ENCODE measurements at places on chromosomes 12 and 14.

DNA sequence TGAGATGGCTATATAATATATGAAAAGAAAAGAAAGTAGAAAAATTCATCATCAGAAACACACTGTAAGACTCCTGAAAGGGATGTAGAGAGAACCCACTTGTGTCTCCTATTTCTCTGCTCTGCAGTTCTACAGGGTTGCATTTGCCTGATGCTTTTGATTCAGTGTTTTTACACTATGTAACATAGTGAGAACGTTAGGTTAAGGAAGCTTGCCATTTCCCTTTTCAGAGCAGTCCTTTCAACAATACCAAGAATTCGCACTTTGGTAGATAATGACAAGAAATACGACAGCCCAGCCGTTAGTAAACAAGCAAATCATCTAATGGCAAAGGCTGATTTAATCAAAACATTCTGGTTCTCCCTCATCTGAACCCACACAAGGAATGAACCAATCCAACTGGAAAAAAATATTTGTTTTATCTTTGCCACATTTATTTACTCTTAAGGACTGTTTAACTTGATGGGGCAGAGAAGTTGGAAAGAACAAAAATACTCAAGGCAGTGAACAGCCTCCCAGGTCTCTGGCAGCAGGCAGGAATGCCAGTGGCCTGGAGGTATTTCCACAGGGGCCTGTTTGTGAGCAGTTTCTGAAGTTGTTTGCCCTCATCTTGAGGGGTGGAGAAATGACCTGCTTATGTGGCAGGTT, 30.8 kb upstream of the SOCS2 start:
- no peak for DNase-seq

DNA sequence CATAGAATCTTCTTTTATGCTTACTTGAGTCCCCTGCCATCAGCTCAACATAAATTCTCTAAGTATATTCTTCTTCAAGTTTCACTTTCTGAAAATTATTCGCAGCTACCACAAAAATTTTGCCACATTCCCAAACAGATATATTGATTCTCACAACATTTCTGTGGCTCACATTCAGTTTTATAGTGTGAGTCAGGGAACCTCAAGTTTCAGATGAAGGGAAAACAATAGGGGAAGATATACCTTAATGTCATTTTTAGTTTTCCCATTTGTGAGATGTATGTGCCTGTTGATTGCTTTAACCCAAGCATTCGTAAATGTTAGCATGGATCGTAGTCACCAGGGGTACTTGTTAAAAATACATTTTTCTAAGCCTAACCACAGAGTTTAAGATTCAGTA, 465.8 kb downstream of the CCER1 start:
- DNase-seq: no peak

- no peak for DNase-seq
These were observed 92.4 kb downstream of the TMTC1 start for GRCh38 chr12:29691161-29691854.

GRCh38 chr12:68222326-68222725, 3.3 kb downstream of the IL26 start:
- peak; percentile 5 for DNase-seq

DNA sequence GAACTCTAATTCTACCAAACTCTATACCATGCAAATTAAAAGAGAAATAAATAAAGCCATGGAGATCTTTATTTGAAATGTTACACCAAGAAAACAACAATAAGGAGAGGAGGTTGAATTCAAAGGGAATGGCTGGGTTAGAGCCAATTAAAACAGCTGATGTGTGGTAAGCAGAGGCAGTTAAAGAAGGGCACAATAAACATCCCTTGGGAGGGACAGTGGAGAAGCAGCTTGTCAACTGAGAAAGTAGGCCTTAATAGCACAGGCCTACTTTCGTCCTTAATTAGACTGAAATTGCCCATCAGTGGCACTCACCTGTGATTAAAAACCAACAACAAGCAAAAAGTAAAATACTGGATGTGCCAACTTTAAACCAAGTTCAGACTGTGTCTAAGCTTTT, 16.3 kb upstream of the NAV3 start:
- no peak for DNase-seq

DNA sequence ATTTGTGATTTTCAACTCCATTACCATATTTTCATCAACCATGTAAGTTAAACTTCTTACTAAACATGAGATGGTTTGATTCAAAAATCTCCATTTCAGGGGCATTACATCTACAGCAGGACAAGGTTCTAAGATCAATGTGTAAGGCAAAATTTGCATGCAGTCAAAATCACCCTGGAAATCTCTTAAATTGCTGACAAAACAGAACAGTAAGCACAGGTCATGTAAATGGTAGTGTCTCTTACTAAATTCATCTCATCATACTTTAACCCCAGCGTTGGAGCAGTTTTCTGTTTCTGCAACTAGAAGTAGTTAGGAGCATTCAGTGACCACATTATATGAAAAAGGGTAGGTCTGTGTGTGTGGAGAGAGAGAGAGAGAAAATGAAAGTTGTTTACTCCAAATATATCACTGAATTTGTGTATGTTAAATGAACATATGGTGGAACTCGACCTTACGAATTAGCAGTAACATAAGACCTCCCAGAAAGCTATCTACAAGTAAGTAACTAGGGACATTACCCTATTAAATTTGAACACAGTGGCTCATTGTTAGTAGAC, 227.5 kb downstream of the SSPN start:
- DNase-seq: no peak

DNA sequence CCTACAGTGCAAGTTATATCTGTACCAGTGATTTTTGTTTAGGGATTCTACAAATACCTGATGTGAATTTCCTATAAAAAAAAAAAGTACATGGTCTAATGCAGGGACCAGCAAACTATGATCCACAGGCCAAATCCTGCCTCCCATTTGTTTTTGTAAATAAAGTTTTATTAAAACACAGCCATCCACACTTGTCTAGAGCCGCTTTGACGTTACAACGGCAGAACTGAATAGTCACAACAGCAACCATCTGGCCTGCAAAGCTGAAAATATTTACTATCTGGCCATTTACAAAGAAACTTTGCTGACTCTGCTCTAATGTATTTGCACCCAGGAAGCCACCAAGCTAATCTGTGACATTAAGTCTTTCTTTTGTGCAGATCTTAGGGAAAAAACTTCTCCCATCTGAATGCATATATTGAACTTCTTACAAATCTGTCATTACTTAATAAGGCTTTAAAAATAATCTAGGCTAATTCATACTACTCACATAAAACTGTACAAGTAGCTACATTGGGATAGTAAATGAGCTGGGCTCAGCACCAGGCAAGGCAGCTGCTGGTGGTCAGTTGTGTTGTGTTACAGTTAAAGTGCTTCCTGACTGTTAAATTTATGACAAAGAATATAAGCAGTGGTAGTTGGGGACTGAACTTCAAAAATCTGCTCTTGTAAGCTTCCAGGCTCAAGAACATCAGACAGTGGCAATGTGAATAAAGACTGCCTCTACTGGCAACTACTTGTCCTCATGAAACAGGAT, 303.3 kb downstream of the MED13L start:
- no peak for DNase-seq

GRCh38 chr12:132746613-132747012, 15.0 kb downstream of the ANKLE2 start:
- DNase-seq: no peak

GRCh38 chr12:4477129-4477528, 31.5 kb upstream of the FGF6 start:
- no peak for DNase-seq

DNA sequence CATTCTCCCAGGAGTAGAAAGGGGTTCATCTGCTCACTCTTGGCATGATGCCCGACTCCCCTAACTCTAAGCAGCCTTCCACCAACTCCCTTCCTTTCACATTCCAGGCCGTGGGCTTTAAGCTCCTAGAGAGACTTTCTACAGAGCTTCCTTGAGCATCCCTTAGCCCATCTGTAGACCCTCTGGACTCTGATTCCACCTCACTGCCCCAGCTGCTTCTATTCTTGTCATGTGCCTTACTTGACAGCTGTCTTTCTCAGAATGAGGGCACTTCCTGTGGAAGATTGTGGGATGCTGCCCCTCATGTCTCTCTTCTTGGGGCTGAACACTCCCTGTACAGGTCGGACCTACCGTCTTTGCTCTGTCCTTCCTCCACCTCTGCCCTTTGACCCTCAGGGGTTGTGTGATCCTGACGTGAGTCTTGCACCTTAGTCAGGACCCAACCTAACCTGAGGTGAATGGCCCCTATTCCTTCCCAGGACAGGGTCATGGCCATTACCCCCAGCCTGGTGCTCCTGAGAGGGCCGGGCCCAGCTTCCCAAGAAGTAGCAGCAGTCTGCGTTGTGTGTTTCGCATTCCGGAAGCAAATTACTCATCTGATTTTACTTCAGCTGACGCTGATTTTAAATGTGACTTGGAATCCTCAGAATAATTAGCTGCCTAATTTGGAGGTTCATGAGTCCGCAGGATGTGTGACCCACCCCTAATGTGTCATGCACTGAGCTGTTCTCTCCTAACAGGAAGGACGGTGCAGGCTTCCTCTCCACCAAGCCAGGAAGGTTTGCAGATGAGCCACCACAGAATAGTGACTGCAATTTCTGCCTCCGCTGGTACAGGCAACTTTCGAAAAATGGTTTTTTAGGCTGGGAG, 2.7 kb upstream of the GALNT6 start:
- DNase-seq: peak; percentile 79

DNA sequence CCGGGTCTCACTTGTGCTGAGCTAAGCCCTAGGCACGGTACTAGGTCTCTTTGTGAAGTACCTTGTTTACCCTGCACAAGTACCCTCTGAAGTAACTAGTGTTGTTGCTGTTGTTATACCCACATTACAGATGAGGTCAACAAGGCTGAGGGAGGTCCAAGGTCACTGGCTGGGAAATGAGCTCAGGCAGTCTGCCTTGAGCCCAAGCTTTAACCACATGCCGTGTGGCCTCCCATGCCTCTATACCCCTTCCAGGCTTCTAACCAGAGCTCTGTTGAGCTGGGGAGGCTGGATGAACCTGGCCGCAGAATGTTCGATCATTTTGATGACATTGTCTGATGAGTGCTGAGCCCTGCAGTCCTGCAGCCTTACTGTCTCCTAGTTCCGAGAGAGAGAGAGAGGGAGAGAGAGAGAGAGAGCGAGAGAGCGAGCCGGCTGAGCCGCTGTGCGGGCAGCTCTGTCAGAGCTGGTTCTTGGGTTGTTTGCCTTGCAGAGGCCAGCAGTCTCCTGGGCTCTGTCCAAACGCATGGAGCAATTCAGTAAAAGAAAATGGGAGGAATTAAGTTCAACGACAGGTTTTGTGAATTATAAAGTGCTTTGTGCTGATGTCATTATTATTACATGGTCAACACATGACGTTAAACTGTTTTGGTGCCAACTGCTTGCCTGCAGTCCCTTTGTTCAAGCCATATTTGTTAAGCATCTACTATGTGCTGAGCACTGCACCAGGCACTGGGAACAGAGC, 13.1 kb downstream of the JDP2 start:
- DNase-seq: no peak

- DNase-seq: no peak
These were observed 9.7 kb downstream of the PACS2 start for GRCh38 chr14:105324080-105324778.

GRCh38 chr14:21780429-21781084, 106.9 kb upstream of the OR4E1 start:
- no peak for DNase-seq

- DNase-seq: peak; percentile 45
These were observed 58.2 kb downstream of the DICER1 start for GRCh38 chr14:95098984-95099599.

GRCh38 chr14:38960946-38961531, 142.0 kb downstream of the SEC23A start:
- DNase-seq: no peak

DNA sequence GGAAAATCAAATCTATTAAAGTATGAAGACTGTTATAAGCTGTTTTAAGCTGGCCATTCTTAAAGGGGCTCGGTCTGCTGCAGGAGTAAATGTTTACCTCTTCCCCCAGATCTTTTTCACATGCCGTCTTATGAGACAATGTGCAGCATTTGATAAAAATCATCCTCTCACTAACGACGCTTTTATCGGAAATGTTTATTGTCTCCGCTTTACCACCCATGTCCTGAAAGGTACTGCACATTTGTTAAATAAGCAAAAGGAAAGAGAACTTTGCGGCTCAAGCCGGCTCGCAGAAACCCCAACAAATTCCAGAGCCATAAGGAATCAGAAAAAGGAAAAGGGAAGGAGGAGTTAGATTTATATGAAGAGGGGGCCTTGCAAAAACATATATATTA, 137.8 kb downstream of the HMGA2 start:
- DNase-seq: no peak

DNA sequence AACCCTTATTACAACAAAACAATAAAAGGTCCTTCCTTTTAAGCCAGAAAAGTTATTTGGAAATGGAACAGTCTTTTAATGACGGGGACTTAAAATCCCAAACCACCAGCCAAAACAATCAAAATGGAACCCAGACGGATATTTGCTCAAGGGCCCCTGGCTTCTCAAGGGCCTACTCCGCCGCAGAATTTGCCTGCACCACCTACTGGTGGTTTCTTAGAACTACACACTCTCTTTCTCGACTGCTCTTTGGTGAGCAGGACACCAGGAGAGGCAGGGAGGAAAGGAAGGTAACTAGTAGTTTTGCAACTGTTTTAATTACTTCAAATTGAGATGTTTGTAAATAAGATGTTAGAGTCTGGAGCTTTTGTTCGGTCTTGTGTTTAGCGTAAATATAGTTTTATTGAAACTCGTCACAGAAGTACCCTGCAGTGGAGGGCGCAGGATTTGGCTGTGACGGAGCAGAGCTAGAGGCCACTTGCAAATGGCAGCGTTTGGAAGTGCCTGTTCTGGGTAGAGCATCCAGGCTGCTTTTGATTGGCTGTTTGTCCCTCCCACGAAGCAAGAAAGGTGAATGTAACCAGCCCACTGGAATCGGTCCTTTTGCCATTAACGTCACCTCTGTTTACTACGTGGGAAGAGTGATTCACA, 238.5 kb downstream of the CACNA1C start:
- peak; percentile 53 for DNase-seq

DNA sequence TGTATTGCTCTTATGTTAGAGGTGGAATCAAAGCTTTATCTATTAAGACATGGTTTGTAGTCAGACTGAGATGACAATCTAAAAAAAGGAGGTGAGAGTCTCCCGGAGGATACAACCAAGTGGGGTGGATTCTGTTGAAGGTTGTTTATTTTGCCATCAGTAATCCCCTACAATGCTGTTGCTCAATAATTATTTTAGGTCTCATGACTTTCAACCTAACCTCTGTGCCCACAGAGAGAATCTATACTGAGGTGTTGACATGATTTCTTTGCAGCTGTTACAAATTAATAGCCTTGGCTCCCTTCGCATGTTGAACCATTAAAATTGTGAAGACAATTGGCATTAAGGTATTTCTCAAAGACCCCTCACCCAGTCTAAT, 28.7 kb upstream of the FOS start:
- no peak for DNase-seq

DNA sequence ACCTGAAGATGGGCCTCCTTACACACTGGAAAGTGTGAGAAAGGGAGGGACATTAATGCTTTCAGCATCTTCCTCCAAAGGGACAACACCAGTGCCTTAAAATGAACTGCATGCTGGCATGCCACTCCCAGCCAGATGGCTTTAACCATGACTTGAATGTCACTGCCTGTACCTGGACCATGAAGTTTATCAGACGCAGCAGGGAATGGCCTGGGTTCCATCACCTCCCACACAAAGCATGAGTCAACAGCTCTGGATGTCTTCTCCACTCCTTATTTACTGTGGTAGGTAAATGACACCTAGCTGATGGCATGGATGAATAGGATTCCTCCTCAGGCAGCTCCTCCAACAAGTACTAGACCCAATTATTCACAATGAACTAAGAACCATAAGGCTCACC, 645.6 kb downstream of the SOX5 start:
- no peak for DNase-seq
